Fibroblast of pulmonary artery (primary cell): ENCODE measurements at places on chromosomes 4 and X.

- no peak for DNase-seq
These were observed 72.8 kb downstream of the FHIP1A start for GRCh38 chr4:151481813-151482212.

DNA sequence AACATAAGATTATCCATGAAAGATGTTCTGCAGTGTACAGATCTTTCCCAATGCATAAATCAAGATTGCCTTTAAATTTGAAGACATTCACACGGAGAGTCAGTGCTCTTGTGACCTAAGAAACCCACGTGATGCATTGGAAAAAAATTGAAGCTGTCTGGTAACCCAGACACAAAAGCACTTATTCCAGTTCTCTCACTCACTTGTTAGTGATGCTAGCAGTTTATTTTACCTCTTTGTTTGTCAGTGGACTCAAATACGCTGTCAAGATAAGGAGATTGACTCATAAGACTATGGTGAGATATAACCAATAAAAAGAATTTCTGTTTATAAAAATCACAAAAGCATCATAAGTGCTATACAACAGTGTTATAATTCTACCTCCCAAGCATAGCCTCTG lies 245.8 kb upstream of the SMIM31 start:
- DNase-seq = no peak

DNA sequence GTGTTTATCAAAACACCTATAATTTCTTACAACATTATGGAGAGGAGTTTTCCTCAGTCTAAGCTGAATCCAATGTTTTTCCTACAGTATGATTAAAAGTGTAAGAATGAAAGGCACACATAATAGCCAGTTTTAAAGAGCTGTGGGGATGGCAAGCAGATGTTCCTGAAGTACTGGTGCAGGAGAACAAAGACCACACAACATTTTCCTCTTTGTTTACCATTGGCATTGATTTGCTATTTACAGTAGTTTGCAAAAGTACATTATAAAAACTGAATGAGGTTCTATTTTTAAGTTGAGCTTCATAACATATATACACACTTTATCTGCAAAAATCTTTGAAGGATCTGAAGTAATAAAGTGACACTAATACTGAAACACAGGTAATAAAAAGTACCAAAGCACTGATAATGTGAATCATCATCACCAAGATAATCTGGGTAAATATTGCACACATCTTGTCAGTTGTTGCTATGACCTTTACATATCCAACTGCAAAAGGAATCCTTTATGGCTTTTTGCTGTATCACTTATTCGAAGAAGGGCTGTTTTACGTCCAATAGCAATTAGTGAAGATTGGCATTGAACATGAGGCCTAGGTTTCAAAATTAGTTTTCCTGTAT lies 22.5 kb downstream of the TCEAL1 start:
- no peak for DNase-seq

- no peak for DNase-seq
These were observed 2.8 kb downstream of the PPP1R3F start for GRCh38 chrX:49272421-49272820.

DNA sequence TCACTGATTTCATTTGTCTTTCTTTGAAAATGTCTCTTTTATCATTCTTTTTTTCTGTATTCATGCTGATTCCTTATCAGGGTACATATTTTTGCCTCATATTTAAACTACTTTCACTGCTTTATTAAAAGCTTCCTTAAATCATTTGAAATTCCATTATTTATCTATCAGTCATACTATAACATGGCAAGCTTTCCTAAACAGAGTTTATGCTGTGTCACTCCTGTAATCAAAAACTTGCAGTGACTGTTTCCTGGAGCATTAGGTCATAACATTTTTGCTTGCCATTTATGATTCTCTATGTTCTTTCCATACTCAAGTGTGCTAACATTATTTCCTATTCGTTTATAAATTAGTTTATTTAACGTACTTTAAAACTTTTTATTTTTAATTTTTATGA lies 203.7 kb downstream of the BMPR1B start:
- peak; percentile 23 for DNase-seq

- DNase-seq = no peak
These were observed 601 bp downstream of the SMARCAD1 start for GRCh38 chr4:94208266-94208665.

GRCh38 chr4:53928825-53929224 lies 135.6 kb downstream of the CHIC2 start:
- peak; percentile 76 for DNase-seq

DNA sequence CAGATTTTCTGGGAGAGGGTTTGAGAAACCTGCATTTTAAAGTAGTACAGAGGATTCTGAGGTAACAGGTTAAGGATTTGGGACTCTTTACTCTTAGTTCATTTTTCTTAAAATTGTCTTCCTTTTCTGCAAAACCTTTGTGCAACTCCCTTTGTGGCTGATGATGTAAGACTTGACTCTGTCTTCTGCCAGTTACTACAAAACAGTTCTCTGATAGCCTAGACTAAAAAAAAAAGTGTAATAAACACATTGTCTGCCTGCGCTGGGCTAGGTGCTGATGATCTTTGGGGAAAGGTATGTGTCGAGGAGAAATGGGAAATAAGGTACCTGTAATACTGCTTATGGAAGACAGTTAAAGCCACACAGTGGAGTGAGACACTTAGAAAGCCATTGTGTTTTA lies 28.7 kb downstream of the IL13RA1 start:
- peak; percentile 38 for DNase-seq

GRCh38 chr4:42488114-42488513 lies 90.8 kb downstream of the SHISA3 start:
- no peak for DNase-seq

- DNase-seq = no peak
These were observed 47.5 kb upstream of the XK start for GRCh38 chrX:37638047-37638446.

GRCh38 chr4:98242538-98242937 lies 18.6 kb upstream of the RAP1GDS1 start:
- DNase-seq = no peak

DNA sequence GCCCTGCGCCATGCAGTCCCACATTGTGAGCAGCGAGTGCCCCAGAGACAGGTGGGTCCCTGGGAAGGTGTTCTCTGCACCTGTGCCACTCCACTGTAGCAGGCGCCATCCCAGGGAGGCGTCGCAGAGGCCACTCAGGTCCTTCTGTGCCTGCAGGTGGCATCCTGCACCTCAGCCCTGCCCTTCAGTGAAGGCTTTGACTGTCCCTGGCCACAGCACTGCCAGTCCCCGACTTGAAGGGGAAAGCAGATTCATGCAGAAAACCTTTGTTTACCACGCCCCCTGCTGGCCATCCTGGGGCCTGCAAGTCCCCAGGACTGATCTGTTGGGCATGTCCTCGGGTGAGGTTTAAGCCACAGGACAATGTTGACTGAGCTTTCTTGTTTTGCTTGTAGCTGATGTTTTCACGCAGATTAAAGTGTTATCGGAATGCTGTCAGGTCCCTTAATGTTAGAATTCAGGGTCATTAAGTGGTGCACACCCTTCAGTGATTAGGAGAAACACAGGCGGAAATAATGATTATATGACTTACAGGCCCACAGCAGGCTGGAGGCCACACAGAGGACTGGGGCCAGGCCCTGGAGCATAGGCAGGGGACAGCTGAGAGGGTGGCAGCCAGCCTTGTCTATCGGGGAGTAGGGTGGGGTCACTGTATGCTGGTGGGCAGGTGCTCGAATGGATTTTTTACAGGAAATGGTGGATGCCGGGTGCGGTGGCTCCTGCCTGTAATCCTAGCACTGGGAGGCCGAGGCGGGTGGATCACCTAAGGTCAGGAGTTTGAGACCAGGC lies 5.0 kb downstream of the TACC3 start:
- peak; percentile 88 for DNase-seq

DNA sequence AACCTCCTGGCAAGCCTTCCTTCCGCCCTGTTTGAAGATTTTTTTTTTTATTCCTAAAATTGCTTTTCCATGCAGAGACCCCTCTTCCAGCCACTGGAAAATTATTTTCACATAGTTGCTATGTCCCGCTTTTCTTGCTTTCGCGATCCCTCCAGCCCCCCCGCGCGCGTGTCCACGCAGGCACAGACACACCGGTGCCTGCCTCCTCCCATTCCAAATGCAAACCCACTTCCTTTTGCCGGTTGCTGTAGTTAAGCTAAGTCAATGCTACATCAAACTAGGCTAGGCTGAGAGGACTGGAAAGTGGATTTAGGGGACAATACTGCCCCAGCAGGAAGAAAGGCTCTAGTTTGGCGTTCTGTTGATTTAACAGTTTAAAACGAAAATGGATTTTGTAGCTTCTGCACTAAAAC lies 111.0 kb downstream of the DHX15 start:
- peak; percentile 36 for DNase-seq

- no peak for DNase-seq
These were observed 12.1 kb downstream of the FRG2 start for GRCh38 chr4:190014771-190015537.

DNA sequence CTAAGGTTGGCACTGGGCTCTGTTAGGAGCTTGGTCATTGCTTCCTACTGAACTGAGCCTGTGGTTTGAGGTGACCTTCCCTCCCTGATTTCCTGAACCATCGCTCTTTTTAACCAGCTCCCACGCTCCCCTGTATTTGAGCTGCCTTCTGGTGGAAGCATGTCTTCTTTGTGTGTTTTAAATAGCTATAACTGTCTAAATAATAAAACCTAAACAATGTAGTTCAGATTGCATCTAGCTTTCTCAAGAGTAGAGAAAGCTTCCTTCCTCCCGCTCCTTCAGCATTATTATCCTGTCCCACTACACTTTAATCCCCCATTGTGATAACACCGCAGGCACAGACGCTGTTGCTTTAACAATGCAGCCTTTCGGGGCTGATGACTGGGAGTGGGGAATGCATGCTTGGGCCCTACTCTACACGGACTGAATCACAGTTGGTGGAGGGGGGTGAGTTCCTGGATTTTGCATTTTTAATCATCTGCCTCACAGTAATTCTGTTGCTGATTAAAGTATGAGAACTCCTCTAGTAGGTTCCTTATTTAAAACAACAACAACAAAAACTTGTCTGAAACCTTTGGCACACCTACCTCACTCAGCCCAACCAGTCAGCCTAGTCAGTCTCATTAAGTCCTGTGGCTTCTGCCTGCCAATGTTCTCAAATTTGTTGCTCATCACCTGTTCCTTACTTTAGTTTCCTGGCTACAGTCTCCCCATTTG lies 6.6 kb downstream of the SMS start:
- peak; percentile 57 for DNase-seq

- no peak for DNase-seq
These were observed at the start of gene TMEM255A for GRCh38 chrX:120310861-120311726. Gene TMEM255A, minus strand, starts transcription at chrX:120311461. Its CDS starts 152 bp downstream, at chrX:120311309.

GRCh38 chrX:153926858-153927671 lies 1.0 kb upstream of the ARHGAP4 start:
- DNase-seq = peak; percentile 57

GRCh38 chr4:48341776-48342605 lies 662 bp downstream of the SLAIN2 start:
- DNase-seq = peak; percentile 27

GRCh38 chr4:135122457-135122856 lies 920.9 kb upstream of the PABPC4L start:
- no peak for DNase-seq

GRCh38 chrX:149498767-149499166 lies 6.3 kb downstream of the IDS start:
- no peak for DNase-seq

GRCh38 chr4:962231-963208 lies 10.8 kb downstream of the DGKQ start:
- no peak for DNase-seq

- DNase-seq = no peak
These were observed 106.9 kb upstream of the INPP4B start for GRCh38 chr4:142952821-142953580.

- peak; percentile 15 for DNase-seq
These were observed 759 bp downstream of the ZC4H2 start for GRCh38 chrX:64975491-64975890.

DNA sequence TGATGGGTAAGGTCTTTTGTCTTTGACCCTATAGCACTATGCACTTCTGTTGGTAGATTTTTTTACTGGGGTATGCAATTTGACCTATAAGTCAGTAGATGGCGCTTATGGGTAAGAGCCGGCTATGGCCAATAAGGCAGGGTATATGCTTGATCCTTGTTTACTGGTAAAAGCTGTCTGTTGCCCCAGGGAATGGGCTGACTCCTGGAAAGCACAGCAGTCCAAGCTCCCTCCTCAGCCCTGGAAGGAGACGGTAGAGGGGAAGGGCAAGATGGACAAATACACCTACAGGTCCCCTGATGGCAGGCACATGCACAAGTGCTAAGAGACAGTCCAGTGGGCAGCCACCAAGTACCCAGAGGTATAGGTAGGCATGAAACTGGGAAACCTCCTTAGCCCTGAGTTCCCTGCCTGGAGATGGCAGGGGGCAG lies 63.7 kb downstream of the ADAMTS3 start:
- peak; percentile 79 for DNase-seq
